ENCODE measurements at places on chromosomes 3 and 15.

GRCh38 chr15:29870495-29871151, 48.4 kb upstream of the TJP1 start:
- no peak for DNase-seq

DNA sequence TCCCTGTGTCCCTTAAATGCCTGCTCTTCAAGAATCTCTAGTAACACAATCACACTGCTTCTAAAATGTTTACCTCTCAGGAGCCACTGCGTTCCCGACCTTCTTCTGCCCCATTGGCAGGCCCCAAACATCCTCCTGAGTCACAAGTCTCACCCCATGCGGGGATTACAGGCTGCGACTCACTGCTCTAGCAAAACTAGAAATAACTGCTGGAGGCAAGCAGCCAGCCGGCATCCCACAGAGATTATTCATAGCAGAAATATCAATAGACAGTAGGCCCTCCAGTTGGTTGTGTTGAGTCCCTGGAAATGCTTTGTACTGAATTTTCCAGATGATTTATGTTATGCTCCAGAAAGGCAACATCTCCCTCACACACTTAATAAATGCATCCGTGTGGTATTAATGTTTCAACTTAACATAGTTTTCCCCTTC, 64.8 kb downstream of the RFTN1 start:
- DNase-seq, result peak; percentile 97

DNA sequence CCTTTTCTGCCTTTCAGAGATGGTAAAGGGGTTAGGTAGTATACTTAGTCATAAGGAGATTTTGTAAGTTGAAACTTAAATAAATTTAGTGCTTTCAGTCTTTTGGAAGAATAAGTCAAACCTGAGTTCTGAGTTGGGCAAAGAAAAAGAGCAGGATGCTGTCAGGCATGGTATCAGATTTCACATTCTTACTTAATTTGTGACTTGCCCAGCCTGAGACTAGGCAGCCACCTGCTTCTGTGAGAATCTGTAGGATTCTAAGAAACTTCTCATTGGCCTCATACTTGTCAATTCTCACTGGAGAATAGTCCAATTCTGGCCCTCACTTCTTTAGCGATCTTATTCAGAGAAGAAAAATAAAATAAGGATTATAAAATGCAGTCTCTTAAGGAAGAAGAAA, 577.5 kb downstream of the DIPK2A start:
- peak; percentile 16 for DNase-seq

- peak; percentile 71 for DNase-seq
Observed at GRCh38 chr15:69798481-69799250, 299.1 kb downstream of the TLE3 start.

GRCh38 chr3:24110051-24110450, 165.0 kb downstream of the NR1D2 start:
- DNase-seq, result peak; percentile 28

DNA sequence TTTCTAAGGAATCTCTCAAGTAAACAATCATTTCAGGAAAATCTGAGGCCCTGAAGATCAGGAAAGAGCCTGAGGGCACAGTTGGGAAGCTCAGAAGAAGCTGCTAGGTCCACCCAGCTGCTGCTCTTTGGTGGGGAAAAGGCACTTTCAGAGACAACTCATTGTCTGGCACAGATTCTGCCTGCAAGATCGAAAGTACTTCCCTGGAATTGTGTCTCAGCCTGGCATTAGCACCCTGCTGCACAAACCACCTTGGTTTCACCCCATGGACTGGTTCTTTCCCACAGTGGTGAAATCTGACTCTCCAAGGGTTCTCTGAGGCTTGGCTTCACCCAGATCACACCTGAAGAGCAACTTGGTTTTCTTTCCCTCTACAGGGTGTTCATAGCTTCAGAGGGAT, 18.7 kb downstream of the THRB start:
- no peak for DNase-seq

DNA sequence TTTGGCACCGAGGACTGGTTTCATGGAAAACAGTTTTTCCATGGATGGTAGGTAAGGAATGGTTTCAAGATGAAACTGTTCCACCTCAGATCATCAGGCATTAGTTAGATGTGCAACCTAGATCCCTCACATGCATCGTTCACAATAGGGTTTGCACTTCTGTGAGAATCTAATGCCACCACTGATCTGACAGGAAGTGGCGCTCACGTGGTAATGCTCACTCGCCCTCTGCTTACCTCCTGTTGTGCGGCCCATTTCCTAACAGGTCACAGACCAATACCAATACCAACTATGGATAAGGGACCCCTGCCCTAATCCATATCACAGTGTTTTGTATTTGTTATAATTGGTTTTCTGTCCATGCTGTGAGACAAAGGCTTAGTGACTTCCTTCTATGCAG, 58.9 kb downstream of the SLMAP start:
- DNase-seq, result no peak

- no peak for DNase-seq
Observed at GRCh38 chr3:109944836-109945235, 607.5 kb upstream of the DPPA4 start.

- no peak for DNase-seq
Observed at GRCh38 chr3:178421069-178421468, 115.2 kb upstream of the KCNMB2 start.

DNA sequence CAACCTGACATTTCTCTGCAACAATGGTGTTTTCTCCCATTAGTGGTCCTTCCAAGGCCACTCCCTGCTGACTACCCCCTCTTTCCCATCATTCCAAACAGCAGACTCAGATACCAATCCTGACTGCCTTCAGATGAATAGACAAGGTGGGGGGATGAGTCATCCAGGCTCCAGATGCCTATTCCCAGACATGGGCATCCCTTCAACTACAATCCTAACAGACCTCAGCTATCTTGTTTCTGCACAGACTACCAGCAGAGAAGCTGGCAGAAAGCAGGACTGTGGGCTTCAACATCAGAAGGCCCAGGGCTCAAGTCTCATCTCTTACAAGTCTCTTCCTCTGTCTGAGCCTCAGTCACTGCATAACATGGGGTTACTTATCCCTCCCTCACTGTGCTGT, 2.2 kb downstream of the RBP1 start:
- peak; percentile 35 for DNase-seq

- no peak for DNase-seq
Observed at GRCh38 chr3:139537795-139538621, 1.5 kb downstream of the RBP1 start.

DNA sequence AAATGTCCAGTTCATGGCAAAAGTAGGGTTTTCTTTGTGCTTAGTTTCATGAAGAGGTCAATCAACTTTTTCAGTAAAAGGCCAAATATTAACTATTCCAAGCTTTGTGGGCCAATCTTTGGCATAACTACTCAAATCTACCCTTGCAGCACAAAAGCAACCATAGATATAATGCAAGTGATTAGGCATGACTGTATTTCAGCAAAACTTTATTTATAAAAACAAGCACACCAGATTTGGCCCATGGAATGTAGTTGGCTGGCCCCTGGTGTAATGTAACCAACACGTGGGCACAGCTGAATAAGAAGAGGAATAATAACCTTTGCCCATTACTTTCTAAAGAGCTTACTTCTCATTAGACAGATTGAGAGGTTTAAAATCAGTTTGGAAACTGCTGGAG, 50.6 kb downstream of the CASR start:
- no peak for DNase-seq

- DNase-seq, result no peak
Observed at GRCh38 chr3:145070795-145071194, 1090.2 kb downstream of the PLOD2 start.

DNA sequence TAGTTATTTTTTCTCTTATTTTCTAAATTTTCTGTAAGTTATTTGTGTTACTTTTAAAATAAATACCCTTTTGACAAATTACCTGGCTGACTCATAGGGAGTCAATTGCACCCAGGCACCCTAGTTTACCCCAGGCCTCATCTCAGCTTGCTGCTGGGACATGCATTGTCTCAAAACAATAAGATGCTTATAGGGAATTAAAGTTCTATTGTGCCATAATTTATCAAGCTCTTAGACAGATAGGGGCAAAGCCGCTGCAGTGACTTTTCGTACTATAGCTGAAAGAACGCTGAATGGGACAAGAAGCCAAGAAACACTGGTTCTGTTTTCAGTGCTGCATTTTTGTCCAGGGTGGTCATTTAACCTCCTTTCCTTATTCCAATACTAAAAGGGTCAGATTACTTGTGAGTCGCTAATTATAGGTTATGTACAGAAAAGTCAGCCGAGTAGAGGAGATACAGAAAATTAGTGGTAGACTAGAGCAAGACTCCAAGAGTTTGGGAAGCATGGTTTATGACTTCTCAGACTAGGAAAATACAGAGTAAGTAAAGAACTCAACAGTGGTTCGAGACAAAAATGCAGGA, 50.3 kb downstream of the EXD1 start:
- no peak for DNase-seq

- no peak for DNase-seq
Observed at GRCh38 chr3:45020534-45020933, 5.6 kb upstream of the CLEC3B start.

DNA sequence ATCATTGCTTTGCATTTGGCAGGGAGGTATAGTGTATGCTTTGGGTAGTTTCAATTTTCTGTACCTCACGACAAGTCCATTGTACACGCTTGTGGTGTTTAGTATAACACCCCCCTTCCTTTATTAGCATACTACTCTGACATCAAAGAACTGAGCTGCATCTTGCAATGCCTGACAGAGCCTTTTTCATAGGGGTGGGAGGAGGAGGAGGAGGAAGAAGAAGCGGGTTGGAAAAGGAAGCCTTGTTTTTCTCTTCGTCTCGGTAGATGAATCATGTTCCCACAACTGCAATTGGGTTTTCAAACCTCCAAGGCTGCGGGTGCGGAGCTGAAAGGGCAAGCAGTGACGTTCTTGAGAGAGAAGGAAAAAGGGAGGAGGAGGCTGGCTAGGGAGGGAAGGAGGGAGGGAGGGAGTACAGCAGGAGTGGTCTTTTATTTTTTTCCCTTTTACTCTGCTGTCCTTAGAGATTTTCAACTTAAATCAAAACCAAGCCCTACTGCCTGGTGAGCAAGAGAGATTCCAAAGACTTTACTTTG, 175.7 kb downstream of the KLHL25 start:
- peak; percentile 99 for DNase-seq

GRCh38 chr15:51267051-51267702, 71.2 kb downstream of the CYP19A1 start:
- DNase-seq, result peak; percentile 4

DNA sequence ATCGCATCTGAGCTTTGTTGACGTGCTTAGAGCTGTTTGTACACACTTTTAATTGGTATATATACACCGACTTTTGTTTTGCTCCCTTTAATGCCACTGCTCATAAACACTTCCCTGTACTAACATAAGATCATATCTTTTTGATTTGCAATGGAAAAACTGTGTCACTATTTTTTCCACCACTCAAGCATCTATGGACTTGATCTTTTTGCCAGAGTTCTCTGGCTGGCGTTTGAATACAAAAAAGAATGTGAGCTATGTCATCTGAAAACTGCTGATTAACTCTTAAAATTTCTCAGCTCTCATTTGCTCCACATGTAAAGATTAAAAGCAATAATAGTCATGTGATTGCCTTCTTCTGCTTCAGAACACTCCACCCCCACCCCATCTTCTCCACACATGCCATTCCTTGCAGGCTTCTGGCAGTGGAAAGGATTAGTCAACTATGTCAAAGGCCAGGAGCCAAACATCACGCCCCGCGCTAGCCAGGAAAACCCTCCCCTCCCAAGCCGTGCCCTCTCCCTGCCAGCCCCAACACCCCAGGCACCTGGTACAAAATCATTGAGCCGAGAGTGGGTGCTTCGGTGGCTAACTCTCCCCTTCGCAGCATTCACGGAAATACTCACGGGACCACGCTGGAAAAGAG, 123.4 kb upstream of the MEF2A start:
- DNase-seq, result peak; percentile 97

- DNase-seq, result peak; percentile 35
Observed at GRCh38 chr15:78195735-78196201, 38.6 kb downstream of the ACSBG1 start.

DNA sequence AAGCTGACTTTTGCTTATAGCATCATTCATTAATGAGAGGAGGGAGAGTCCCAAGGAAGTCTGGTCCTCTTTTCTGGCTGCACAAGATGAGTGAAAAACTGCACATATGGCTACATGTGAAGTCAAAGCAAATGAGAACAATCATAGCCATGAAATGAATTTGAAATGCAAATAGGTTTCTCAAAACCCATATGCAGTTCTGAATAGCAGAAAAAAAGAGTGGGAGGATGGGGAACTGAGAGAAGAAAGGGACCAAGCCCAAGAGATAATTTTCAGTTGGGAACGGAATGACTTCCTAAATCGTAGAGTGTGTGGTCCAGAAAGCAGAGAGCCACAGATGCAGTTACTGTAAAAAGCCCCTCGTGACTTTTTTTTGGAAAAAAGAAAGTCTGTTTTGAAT, 66.3 kb downstream of the GTPBP8 start:
- DNase-seq, result no peak

DNA sequence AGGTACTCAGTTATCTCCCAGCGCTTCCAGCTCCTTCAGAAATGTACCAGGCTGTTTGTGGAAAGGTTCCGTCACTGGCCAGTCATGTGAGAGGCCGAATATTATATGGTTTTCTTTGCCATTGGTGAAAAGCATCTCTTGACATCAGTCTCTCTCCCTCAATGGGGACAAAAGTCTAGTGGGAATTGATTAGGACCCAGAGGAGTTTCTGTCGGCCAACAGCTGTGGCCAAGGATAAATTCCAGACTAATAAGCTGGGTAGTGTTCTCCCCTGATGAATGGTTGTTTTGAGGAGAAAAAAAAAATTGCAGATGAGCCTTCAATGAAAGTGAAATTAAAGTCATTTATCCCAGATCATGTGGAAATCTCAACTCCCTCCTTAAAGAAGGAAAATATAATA, 404.7 kb upstream of the THRB start:
- DNase-seq, result no peak

DNA sequence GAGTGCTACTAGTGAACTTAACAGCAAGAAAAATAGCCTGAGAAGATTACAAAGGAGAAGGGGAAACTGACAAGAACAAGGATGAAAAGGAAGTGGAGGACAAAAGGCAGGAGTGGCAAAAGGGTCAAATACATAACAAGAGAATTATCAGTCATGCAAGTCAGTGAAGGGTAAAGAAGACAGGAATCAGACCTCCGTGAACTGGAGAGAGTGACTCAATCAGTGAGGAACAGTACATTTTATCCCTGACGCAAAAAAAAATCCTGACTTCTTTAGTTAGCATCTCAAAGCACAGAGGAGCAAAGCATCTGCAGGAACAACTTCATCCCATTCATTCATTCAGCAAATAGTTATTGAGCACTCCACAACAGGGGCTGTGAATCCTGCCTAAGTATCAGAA, 97.8 kb downstream of the SST start:
- DNase-seq, result peak; percentile 18

GRCh38 chr3:76570436-76571057, 469.4 kb upstream of the ROBO2 start:
- peak; percentile 66 for DNase-seq

Measured in choroid plexus epithelial cell (primary cell).